Activated CD8-positive, alpha-beta memory T cell treated with anti-CD3 and anti-CD28 coated beads for 4 hours (primary cell): ENCODE measurements at places on chromosomes 16 and 17.

GRCh38 chr17:9865586-9865985 lies 39.5 kb downstream of the RCVRN start:
- DNase-seq = no peak

DNA sequence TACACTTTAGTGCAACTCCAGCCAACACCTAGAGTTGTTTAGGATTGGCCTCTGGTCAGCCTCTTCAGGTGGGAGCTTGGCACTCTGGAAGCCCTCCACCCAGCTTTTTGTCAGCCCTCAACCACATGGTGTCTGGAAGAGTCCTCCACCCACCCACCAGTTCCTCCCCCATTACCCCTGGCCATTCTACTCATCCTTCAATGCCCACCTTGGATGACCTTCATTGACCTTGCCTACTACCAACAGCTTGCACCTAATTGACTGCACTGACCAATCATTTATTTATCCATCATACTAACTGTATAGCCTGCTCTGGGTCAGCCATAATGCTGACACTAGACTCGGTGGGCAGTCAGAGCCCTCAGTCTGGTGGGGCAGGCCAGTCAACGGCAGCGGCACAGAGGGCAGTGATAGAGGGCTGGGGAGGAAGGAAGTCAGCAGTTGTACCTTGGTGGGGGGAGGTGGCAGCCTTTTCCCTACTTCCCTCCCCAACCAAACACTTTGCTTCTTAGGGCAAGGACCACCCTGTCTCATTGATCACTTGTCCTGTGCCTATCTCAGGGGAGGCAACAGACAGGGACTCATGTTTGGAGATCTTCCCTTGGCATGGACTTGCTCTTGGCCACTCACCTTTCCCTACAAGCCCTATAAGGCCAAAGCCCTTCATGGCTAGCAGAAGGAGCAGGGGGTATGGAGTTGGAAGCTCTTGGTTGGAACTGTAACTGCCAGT lies 29.3 kb downstream of the SLC13A5 start:
- no peak for DNase-seq

DNA sequence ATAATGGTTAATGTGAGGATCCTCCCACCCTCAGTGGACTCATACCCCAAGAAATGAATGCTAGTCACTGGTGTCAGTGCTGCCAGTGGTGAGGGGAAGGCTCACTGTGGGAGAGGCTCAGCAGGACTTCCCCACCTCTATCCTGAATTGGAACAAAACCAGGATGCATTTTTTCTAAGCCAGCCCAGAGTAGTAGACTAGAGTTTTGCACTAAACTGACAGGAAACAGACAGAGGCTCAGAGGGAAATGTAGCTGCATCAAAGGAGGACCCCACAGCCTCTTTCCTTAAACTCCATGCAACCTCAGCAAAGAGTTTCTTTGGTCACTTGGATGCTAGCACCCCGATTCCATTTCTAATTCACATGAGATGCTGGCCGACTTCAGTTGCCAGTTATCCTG lies 10.7 kb upstream of the SKAP1 start:
- no peak for DNase-seq

DNA sequence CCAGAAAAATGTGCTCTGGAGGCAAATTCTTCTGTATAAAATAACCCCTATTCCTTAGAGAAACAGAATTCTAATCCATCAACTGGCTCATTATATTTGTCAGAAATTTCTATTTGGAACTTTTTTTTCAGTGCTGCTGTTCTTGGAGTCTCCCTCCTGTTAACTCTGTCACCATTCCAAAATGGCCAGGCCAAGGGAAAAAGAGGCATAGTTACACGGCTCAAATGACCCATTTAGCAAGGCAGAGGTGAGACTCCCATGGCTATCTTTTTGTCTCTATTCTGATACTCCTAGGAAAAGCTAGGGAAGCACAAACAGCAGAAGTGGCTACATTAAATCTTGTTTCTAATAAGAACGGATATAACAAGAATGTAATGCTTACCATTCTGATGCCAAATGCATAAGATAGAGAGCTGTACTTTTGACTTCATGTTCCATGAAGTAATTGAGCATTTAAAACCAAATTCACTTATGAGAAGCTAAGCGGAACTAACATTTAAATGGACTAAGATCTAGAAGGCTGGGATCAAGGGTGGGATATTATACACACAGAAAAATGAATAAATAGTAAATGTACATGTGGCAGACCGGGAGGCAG lies 64.4 kb upstream of the CORO6 start:
- DNase-seq = no peak

GRCh38 chr16:55189224-55189623 lies 134.8 kb upstream of the IRX6 start:
- no peak for DNase-seq

GRCh38 chr17:35953720-35954119 lies 10.2 kb upstream of the LYZL6 start:
- no peak for DNase-seq
